Dermis blood vessel endothelial cell (primary cell): ENCODE measurements at places on chromosomes 7 and 10. TPM values are rescaled to one million over a fixed set of nuclear protein-coding genes. Genes with fewer than 3 reads are reported as not detected.

Gene PRKAR2B
- total RNA-seq, result 38.5 and 57.2 TPM in 2 replicates

DNA sequence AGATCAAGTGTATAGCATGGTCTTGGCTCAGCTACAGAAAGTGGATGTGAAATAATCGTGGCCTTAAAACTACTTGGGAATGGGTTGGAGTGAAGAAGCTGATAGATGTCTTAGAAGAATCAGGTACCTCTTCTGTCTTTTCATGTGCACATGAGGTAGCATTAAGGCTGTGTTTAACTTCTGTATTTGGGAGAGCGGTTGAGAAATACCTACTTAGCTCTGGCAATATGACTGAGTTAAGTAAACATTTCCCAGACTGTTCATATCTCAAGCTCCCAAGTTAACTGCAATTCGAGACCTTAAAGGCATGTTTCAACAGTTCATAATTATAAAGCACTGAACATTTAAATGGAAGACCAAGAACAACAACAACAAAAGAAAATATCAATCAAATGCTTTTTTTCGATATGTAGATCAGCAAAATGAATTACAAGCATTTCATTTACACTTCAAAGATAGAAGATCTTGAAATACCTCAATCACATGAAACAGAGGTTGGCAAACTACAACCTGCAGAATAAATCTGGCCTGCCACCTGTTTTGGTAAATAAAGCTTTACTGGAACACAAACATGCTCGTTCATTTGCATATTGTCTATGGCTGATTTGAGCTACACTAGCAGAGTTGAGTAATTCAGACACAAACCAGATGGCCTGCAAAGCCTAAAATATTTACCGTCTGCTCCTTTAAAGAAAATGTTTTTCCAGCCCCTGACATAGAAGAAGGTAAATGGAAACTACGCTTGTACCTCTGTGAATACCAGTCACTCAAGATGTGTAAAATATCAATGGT, 337.1 kb upstream of the GLI3 start:
- no peak for DNase-seq

DNA sequence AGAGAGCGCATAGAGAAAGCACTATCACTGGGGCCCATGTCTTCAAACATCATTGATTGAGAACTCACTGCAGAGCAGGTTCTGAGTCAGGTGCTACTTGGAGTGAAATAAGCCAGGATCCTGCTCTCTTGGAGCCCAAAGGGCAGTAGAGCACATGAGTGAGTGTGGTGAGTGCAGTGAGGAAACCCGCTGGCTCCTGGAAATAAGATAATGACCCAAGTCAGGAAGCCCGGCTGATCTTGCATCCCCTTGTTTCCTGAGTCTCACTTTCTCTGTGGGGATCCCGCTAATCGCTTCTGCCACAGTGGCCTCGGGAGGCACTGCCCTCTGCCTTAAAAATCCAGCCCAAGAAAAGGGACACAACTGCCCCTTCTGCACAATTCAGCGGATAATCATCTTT, 7.1 kb upstream of the FAM107B start:
- peak; percentile 80 for DNase-seq

- DNase-seq, result no peak
Observed at GRCh38 chr10:63753808-63754207, 232.6 kb downstream of the REEP3 start.

DNA sequence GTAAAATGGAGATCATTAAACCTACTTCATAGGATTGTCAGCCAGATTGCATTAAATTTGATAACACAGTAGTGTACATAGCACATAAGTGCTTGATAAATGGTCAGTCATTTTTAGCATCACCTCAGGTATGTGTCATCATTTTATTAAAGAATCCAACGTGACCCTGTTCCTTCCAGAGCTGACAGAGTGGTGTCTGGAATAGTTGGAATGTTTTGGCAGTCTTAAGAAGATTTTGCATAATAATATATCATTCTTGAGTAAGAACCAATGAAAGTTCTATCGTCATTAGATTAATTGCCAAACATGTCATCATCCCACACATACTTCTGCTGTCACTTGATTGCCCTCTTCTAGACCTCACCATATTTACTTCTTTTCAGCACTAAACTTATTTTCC, 451.4 kb upstream of the POM121L12 start:
- DNase-seq, result no peak

- no peak for DNase-seq
Observed at GRCh38 chr10:91391920-91392319, 18.2 kb upstream of the HECTD2 start.

DNA sequence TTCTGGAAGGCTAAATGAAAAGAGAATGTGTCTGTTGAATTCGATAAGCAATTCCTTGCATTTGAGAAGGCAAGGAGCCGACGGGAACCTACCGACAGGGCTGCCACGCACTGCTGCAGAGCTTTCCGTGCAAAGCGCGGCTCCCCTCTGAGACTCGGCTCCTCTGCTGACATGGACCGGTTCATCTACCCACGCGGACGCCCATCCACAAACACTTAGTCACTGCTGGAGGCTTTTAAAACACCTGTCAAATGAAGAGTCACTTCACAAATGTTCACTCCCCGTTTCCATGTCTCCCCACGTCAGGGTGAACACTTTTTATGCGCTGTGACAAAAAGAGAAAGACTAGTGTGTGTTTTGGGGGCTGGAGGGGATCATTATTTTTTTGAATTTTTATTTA, 32.0 kb downstream of the AMZ1 start:
- no peak for DNase-seq

Gene FOXI2
- total RNA-seq, result not detected in 2 replicates

- DNase-seq, result no peak
Observed at GRCh38 chr10:100374200-100374655, 27.2 kb downstream of the SCD start.

- DNase-seq, result peak; percentile 66
Observed at GRCh38 chr10:99548041-99548530, 15.3 kb downstream of the NKX2-3 start.

DNA sequence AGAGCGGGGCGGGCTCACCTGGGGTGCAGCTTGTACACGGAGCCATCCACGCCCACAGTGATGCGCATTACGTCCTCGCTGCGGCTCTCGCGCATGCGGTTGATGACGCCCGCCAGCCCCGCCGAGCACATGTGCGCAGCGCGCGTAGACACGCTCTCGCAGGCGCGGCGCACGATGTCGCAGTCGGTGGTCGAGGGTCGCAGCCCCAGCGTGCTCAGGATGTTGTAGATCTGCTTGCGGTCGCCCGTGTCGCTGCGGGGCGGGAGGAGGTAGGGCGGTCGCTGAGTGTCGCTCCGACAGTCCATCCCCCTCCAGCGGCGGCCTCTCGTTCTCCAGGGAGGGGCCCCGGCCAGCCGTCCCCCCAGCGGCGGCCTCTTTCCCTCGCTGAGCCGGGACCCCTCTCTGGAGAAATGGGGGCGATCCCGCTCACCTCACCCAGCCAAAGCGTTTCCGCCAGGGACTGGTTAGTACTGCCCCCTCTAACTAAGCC, 4.4 kb upstream of the MYL7 start:
- DNase-seq, result peak; percentile 11

Gene GATA3
- 0.05 and 0.17 TPM in 2 replicates for total RNA-seq

Gene MAT1A
- not detected in 2 replicates for total RNA-seq

- no peak for DNase-seq
Observed at GRCh38 chr7:70673778-70674570, 458.0 kb upstream of the GALNT17 start.

Gene FAM24B
- total RNA-seq, result 2.2 and 5.1 TPM in 2 replicates

- no peak for DNase-seq
Observed at GRCh38 chr10:126455766-126456405, 67.6 kb upstream of the ADAM12 start.

GRCh38 chr7:20896996-20897395, 110.3 kb upstream of the SP8 start:
- DNase-seq, result no peak

DNA sequence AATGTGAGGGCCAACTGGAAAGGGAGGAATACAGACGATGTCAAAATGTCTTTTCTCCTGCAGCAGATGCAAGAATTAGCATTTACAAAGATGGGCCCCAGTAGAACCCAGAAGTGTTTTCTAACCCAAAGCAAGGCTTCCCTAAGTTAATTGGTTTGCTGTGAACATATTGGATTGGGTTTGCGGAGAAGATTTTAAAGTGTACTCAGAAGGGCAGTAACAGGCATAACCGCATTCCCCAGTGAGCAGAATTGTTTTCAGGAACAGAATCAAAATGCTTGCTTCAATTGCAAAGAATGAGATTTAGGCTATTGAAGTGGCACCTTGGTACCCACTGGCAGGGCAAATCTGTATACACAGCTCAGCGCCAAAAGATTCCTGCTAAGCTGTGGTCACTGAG, 78.0 kb downstream of the NRP1 start:
- no peak for DNase-seq

DNA sequence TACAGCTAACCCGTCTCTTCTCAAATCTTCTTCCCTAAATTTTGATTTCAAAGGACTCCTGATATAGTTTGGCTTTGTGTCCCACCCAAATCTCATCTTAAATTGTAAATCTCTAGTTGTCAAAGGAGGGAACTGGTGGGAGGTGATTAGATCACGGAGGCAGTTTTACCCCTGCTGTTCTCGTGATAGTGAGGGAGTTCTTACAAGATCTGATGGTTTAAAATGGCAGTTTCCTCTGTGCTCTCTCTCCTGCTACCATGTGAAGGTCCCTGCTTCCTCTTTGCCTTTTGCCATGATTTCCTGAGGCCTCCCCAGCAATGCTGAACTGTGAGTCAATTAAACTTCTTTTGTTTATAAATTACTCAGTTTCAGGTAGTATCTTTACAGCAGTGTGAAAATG, 269.3 kb downstream of the POLR1F start:
- DNase-seq, result no peak

DNA sequence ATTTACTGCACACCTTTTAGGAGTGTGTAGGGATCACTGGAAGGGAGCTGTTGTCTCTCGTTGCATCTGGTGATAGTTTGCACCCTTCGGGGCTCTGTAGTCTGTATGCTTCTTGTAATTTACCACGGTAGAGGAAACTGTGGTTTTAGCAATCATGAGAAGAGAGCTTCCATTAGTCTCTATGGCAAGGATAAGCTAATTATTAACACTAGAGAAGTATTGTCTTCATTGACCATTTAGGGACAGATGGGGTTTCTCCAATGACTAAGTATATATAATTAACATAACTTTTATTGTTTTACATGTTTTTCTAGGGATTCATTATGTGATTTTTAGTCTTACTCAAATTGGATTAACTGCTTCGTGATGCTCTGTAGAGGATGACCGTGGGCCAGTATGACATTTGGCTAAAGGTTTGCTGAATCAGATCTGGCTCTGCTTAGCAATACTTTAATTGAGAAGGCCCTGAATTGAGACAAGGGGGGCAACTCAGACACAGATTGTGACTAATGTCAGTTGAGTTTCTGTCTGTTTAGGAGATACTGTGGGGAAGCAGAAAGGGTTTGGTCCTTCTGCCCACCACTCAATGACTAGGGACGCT, 8.7 kb downstream of the SLC18A2 start:
- no peak for DNase-seq

Gene XRCC2
- total RNA-seq, result 3.1 and 7.0 TPM in 2 replicates

DNA sequence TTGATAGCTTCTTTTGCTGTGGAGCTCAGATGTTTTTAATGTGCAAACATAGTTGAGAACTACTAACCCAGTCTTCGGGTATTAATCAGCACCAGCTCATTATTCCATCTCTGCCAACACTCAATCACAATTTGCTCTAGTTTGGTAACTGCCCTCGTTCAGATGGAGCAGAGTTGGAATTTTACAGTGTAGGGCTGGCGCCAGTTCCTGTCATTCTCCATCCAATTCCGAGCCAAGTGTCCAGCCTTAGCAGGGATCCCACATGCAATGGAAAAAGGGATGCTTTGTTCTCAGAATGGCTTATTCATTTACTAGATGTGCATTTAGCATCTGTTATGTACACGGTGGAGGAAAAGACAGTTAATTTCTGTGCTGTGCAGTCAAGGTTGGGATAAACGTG, 504.5 kb upstream of the GALNT17 start:
- DNase-seq, result no peak

DNA sequence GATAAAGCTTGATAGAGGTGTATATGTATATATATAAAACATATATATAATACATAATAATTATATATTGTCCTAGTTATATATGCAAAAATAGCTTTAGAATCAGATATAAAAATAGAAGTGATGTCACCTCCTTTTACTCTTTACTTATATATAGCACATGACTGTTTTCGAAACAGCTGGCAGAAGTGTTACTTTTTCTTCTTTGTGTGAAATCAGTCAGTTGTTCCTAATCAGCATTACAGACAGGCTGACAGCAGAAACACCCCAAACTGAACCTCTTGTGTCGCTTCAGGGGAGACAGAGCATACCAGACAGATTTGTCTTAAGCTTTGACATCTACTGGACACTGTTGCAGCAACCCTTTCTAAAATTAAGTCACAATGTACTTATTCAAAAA, 684.9 kb upstream of the CELF2 start:
- DNase-seq, result no peak

DNA sequence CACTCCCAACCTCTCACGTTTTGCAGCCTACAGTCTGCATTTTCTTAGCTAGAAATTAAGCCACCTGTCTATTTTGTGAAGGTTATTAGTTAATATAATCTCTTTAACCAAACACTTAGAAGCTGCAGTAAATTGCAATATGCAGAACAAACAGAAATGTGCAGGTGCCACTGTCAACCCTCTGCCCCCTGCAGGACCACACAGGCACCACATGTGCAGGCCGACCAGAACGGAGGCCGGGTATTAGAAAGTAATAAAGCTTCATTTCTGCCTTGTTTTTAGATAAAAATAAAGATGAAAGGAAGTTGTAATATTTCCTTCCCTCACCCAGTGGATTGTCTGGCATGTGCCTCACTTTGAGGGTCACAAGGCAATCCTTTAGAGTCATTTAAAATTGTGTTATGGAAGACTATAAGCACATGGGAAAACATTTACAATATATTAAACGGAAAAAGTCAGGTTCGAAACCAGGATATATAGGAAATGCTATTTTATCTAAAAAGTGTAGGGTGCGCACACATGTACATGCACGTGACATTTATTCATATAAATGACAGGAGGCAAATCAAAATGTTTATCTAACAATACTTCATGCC, 158.2 kb downstream of the ARHGAP12 start:
- peak; percentile 78 for DNase-seq

DNA sequence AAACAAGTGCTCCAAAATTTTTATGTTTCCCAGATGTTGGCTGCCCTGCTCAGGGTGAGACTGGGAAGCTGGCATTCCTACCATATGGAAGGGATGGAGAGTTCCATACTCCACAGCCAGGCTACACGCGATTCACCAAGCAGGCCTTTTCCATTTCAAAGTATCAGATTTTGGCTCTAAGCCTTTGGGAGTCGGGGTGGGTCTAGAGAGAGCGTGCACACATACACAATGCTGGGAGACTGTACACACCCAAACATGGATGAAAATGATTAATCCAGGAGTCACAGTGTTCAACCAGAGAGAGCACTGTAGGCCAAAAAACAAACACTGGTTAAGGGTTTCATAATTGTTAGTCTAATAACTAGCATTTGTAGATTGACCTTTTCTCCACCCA, 295.0 kb downstream of the BICC1 start:
- no peak for DNase-seq

Gene CYP2C8
- under 0.01 and 0.05 TPM in 2 replicates for total RNA-seq

Gene HECW1
- not detected in 2 replicates for total RNA-seq

GRCh38 chr7:158150234-158150633, 437.4 kb downstream of the PTPRN2 start:
- DNase-seq, result no peak
